LoVo (cell line): ENCODE measurements at places on chromosomes 6 and 20.
A peak's percentile ranks its signal among the peaks of the same experiment; 100 is the strongest.

GRCh38 chr20:63703976-63704748, 3.6 kb downstream of the ARFRP1 start:
- no peak for DNase-seq

- no peak for DNase-seq
Measured at GRCh38 chr6:151551223-151551857, 57.5 kb downstream of the CCDC170 start.

DNA sequence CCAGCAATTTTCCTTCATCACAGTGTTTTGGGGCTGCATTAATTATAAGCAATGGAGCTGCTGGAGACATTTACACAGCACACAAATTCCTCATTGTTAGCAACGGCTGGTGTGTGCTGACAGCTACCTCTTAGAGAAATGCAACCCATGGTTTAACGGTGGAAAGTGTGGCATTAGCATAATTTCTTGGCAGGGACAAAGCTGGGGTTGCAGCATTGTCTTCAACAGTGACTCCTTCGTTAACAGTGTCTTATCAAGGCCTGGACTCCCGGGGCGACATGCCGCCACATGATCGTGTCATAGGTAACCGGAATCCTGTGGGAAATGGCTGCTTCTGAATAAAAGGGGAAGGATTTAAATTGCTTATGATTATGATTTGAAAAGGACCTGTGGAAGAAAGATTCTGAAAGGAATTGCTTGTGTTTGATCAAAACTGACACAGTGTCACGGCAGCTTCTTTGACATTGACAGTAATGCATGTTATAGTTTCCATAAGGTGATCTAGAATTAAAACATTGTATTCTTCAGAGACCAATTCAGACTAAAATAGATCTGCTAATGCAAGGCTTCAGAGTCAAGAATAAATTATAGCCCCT, 128.0 kb downstream of the UST start:
- no peak for DNase-seq

DNA sequence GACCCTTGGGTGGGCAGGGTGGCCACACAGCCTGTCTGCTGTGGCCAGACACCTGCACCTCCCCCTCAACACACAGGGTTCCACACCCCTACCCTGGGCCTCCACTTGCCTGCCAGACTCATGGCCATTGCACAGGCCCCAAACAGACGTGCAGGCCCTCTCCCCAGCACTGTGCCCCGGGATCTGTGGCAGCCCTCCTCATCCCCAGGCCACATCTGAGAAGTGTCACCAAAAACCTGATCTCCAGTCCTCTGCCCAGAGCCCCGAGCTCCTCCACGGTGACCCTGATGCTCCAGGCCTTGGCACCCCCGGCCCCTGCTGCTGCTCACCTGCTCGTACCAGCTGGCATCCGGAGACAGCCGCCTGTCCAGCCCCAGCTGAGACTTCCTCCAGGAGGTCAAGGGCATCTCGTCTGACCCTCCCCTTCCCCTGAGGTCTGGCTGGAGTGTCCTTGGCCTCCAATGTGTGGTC, 160.1 kb downstream of the DLL1 start:
- no peak for DNase-seq

GRCh38 chr6:146871611-146872425, 273.0 kb downstream of the ADGB start:
- DNase-seq: no peak

DNA sequence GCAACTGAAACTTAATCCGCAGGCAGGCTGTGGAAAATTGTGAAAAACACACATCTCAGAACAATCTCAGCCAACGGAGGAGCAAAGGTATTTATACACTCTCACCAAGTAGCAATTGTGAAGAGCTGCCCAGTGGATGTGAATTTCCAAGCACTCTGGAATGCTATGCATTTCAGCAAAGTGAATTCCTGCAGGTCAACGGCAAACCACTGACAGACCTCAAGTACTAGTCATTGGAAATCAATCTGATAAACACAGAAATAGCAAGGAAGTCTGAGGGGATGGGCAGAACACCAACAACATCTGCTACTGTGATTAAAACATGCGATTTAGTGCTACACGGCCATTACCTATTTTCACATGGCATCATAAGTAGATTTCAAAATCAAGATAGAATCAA, 429.1 kb downstream of the HTR1B start:
- DNase-seq: peak; percentile 4

GRCh38 chr6:139944131-139944530, 569.7 kb upstream of the CITED2 start:
- no peak for DNase-seq

DNA sequence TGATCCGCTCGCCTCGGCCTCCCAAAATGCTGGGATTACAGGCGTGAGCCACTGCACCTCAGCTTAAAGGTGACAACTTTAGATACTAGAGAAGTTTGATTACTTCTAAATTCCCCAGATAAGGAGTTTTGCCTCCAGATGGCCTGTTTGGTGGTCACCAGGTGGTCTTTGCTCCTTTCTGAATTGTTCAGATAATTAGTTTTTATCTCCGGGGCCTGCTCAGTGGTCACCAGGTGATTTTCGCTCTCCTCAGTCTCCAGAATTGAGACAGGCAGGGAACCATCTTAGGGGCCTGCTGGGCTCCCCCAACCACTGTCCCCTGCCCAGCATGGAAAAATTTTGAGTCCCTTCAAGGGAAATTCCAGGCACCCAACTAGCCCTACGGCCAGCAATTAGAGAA, 62.6 kb downstream of the GPR6 start:
- no peak for DNase-seq

DNA sequence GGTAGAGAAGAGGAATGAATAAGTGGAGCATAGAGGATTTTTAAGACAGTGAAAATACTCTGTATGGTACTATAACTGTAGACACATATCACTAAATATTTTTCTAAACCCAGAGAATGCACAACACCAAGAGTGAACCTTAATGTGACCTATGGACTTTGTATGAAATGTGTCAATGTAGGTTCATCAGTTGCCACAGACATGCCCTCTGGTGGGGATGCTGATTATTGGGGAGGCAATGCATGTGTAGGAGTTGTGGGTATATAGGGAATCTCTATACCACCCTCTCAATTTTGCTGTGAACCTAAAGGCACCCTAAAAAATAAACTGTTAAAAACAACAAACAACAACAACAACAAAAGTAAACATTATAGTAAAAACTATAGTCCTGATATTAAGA, 293.7 kb downstream of the RNF144B start:
- no peak for DNase-seq

- no peak for DNase-seq
Measured at GRCh38 chr6:87068795-87069194, 26.1 kb downstream of the CGA start.

GRCh38 chr6:110067837-110068591, 89.9 kb downstream of the GPR6 start:
- no peak for DNase-seq

DNA sequence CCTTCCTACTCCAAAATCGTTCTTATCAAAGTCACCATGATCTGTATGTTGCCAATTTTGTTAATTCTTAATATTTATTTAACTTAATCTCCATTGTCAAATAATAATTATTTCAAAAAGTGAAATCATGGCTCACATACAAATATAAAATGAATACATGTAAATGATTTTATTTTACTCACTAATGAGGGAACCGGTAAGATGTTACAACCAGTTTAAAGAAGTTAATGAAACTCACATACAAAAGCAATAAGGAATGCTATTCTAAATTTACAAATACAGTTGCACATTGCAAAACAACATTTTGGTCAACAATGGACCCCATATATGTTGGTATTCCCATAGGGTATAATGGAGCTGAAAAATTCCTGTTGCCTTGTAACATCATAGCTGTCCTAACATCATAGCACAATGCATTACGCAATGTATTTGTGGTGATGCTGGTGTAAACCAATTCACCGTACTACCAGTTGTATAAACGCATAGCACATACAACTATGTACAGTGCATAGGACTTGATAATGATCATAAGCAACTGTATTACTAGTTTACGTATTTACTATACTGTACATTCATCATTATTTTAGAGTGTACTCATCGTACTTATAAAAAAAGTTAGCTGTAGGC, 6.5 kb upstream of the SLC22A16 start:
- DNase-seq: no peak

DNA sequence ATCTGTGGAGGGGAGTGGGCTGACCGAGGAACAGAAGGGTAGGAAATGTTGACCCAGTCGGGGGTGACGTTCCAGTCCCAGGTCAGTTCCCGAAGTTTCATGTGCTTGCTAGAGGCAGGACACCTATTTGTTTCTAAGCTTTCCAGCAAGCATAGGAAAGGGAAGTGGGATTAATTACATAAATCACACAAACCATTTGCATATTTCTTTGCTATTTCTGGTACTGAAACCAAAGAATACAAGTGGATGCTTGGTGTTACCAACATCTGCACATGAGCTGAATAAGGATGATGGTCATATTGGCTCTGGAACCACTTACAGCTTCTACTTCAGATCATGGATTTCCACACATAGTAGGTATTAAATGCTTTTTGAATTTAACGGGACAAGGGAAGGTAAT, 546.5 kb downstream of the PRKN start:
- DNase-seq: no peak

GRCh38 chr6:97813889-97814567, 531.0 kb upstream of the MMS22L start:
- no peak for DNase-seq

DNA sequence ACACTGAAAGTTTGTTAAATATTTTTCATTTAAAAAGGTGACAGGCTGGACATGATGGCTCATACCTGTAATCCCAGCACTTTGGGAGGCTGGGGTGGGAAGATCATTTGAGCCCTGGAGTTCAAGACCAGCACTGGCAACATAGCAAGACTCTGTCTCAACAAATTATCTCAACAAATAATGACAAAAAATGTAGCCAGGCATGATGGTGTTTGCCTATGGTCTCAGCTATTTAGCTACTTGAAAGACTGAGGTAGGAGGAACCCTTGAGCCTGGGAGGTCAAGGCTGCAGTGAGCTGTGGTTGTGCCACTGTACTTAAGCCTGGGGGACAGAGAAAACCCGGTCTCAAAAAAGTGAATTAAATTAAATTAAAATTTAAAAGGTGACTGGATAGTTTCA, 56.0 kb upstream of the C6orf118 start:
- no peak for DNase-seq

- no peak for DNase-seq
Measured at GRCh38 chr6:159981403-159982245, 12.7 kb downstream of the IGF2R start.

DNA sequence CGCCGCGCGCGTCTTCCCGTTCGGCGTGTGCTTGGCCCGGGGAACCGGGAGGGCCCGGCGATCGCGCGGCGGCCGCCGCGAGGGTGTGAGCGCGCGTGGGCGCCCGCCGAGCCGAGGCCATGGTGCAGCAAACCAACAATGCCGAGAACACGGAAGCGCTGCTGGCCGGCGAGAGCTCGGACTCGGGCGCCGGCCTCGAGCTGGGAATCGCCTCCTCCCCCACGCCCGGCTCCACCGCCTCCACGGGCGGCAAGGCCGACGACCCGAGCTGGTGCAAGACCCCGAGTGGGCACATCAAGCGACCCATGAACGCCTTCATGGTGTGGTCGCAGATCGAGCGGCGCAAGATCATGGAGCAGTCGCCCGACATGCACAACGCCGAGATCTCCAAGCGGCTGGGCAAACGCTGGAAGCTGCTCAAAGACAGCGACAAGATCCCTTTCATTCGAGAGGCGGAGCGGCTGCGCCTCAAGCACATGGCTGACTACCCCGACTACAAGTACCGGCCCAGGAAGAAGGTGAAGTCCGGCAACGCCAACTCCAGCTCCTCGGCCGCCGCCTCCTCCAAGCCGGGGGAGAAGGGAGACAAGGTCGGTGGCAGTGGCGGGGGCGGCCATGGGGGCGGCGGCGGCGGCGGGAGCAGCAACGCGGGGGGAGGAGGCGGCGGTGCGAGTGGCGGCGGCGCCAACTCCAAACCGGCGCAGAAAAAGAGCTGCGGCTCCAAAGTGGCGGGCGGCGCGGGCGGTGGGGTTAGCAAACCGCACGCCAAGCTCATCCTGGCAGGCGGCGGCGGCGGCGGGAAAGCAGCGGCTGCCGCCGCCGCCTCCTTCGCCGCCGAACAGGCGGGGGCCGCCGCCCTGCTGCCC, 1.1 kb downstream of the SOX4 start:
- peak; percentile 38 for DNase-seq

- DNase-seq: no peak
Measured at GRCh38 chr20:32943490-32944052, 60.7 kb downstream of the SUN5 start.

- DNase-seq: no peak
Measured at GRCh38 chr6:56459030-56459805, 183.5 kb downstream of the DST start.

DNA sequence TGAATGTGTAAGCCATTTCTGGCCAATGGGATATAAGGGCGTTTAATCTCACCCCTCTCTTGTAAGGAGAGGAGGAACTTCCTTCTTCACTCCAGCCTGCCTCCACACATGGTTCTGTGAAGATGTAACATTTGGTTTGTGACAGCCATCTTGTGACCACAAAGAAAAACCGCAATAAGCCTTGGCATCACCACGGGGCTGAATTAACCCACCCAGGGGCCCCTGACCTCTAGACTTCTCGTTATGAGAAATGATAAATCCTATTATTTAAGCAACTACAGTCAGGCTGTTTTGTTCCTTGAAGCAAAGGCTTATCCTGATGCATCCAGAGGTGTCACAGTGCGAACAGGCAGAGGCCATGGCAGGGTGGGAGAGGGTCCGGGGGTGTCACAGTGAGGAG, 139.7 kb downstream of the CDC5L start:
- no peak for DNase-seq

GRCh38 chr6:132725947-132726607, 12.2 kb upstream of the VNN1 start:
- DNase-seq: no peak

GRCh38 chr20:18056174-18057100, 1.3 kb downstream of the OVOL2 start:
- DNase-seq: peak; percentile 61

DNA sequence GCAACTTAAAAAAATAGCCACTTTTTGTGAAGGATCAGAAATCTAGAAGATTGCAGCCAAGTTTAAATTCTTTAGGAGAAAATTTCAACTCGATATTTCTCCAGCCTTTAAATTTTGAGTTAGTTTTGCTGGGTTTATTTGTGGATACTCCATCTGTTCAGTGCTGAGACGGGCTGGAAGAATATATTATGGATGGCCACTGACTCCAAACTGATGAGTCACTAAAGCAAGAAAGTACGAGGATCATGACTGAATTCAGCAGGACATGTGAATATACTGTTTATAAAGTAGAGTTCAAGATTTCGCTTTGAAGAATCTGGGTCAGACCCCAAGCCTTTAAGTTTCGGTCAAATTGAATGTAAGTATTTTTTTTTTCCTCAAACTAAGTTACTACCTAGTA, 199.5 kb downstream of the ADGRB3 start:
- DNase-seq: no peak

DNA sequence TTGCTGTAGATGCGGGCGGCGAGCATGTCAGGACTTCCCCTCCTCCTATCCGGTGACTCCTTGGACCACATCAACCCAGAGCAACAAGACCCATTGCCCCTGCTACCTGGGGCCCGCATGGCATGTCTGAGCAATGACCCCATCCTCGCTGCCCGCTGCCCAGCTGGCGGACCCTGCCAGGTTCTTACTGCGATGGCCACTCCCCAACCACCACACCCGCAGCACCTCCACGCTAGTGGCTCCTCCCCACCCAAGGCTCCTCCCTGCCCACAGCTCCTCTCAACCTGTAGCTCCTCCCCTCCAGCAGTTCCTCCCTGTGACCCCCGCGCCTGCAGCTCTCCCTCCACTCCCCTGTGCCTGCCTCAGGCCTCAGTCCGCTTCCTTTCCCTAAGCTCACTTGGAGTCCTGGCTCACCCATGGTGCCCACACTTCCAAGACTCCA, 17.6 kb upstream of the SERPINB9 start:
- no peak for DNase-seq
